ENCODE measurements at places on chromosomes 7 and 10.
A peak's percentile ranks its signal among the peaks of the same experiment; 100 is the strongest.

GRCh38 chr10:28503114-28503513, 29.8 kb upstream of the WAC start:
- peak; percentile 45 for DNase-seq

- DNase-seq = no peak
Measured at GRCh38 chr7:142152076-142152475, 40.6 kb downstream of the MGAM2 start.

- DNase-seq = no peak
Measured at GRCh38 chr10:50398381-50398780, 147.1 kb upstream of the ASAH2 start.

DNA sequence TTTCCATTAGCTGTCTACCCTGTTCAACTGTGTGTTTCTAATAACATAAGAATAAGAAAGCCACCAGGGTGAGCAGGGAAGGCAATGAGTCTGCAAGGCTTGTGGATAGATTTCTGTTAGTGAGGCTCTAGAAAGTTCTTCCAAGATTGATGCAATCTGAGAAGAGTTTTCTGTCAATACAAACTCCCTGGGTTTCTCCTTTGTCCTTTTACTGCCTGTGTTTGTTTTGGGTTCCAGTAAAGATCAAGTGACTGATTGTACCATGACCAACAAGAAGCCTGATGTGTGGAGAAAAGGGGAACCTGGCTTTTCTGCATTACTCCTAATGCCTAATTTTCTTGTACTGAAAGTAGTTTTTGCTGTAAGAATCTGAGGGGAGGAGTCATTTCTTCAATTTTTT, 139.9 kb downstream of the CFTR start:
- DNase-seq = no peak

DNA sequence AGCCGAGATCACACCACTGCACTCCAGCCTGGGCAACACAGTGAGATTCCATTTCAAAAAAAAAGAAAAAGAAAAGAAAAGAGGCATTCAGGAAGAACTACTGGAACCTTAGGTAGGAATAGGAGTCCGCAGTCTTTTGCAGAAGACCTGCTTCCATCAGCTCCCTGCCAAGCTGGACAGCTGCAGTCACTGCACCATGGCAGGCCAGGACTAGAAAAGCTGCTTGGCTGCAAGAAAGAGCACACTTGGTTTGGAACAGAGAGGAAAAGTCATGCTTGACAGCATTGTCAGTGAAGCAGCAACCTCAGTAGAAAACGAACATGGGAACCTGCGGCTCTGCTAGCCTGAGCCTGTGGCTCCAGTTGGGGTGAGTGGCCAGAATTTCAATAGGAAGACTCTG, 104.3 kb downstream of the MARCHF5 start:
- peak; percentile 21 for DNase-seq

DNA sequence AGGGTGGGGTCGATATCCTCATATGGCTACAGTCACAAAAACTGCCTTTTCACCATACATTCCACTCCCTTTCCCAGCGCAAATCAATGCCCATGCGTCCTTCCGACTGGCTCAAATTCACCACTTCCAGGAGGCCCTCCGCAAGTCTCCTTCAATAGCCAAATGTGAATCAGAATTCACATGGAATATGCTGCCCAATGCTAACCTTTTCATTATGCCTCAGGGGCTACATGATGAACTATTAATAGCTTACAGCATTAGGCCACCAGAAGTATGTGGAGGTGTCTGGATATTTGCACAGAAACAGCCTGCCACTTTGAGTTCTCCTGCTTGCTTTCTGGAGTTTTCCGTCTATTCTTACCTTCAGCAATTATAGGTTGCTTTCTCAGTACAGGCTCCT, 27.7 kb downstream of the RGS10 start:
- DNase-seq = no peak

GRCh38 chr7:103346396-103346795, 1.0 kb upstream of the PSMC2 start:
- no peak for DNase-seq

DNA sequence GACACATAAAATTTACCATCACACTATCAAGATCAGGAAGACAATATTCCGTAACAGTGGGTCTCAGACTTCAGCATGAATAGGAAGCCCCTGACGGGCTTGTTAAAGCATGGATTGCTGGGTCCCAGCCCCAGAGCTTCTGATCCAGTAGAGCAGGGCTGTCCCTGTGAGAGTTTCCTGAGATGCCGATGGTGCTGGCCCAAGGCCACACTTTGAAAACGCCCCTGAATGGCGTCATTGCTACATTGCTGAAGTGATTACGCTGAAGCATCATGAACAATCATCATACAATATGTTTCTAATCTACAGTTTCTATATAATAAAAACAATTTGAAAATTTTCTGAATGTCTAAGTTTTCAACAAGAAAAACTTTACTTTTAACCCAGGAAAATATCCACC, 38.0 kb upstream of the TMEM72 start:
- DNase-seq = no peak

DNA sequence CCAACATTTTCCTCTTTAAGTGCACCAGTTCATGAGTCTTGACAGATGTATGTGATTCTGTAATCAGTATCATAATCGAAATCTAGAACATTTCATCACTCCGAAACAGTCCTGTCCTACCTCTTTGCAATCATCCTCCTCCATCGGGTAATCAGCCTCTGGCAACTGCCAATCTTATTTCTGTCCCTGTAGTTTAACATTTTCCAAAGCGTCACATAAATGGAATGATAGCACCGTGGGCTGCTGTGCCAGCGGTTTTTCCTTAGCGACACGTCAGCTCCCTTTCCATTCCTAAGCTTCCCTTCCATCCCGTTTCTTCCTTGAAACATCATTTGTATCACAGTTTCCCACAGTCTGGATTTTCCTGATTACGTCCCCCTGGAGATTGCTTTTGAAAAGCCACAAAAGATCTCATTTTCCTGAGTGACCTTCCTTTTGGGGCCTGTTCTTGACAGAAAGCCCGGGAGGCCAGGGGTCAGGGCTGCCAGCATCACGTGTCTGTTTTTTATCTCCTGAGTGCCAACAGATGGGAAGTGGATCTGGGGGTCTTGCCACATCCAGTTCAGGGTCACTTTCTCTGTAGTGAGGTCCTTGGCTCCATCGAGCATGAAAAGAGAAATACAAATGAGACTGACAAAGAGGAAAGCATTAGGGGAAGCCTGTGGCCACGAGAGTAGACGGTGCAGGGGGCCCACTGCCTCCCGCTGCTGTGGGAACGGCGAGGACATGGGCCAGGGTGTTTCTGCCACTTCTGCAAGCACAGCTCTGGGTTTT, 31.6 kb downstream of the TMEM120A start:
- peak; percentile 63 for DNase-seq

GRCh38 chr7:158827411-158828132, 1.7 kb downstream of the ESYT2 start:
- no peak for DNase-seq

- no peak for DNase-seq
Measured at GRCh38 chr10:123318516-123318915, 164.3 kb downstream of the BUB3 start.

GRCh38 chr10:45249978-45250693, 65.3 kb downstream of the OR13A1 start:
- no peak for DNase-seq

DNA sequence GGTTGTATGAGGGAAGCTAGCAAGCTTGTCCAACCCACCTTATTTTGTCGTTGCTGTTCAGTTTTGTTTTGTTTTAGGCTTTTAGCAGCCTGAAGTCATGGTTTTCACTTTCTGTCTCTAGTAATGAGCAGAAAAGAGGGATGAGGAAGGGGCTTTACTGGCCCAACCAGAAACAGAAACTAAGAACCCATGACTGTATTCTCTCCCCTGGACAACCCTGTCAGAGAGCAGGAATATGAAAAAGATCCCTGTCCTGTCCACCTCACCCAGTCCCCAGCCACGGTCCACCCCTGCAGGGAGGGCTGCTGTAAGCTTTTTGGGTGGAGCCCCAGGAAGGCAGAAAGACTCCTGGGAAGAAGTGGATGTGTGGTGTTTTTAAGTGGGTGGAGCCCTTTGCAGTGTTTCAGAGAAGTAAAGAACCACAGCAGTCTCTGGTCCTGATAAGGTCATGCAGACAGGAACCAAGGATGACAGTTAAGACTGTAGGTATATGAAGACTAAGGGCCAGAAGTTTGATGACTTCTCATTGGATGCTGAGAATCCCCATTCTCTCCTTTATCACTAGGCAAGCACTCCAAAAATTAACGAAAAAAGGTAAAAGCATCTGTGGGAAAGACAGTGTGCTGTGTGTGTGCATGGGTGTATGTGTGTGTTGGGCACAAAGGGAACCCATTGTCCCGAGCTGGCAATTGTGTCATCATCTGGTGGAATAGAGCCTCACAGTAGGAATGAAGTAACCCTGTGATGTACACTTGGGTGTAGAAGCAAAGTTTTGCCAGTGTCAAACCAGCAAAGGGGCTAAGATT, 13.8 kb downstream of the MRPL32 start:
- DNase-seq = no peak

DNA sequence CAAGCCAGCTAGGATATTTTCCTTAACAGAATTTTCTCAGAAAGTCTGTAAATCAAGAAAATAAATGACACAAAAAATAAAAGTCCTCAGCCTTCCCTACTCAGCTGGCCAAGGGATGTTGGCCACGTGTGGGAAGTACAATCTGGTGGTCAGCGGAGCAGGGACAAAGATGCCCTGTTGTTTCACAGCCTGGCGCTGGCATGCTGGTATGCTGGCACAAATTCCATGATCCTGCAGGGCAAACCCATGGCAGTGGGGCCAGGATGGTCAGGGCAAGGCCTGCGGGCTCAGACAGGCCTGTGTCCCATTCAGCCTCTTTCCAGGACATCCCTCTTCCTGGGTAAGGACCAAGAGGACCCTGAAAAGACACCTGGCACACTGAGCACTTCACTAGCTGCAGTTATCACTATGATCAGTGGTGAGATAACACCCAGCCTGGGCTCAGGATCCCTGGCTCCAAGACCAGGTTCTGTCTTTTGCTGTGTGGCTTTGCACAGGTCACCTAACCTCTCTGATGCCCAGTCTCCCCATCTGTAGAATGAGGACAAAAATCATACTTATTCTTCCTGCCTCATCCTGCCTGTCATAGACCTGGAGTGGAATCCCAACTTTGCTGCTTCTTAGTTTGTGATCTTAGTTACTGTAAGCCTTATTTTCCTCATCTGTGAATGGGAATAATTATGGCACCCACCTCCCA, 10.8 kb upstream of the HSPA12A start:
- DNase-seq = no peak

GRCh38 chr7:114530057-114530611, 115.5 kb downstream of the FOXP2 start:
- DNase-seq = no peak

DNA sequence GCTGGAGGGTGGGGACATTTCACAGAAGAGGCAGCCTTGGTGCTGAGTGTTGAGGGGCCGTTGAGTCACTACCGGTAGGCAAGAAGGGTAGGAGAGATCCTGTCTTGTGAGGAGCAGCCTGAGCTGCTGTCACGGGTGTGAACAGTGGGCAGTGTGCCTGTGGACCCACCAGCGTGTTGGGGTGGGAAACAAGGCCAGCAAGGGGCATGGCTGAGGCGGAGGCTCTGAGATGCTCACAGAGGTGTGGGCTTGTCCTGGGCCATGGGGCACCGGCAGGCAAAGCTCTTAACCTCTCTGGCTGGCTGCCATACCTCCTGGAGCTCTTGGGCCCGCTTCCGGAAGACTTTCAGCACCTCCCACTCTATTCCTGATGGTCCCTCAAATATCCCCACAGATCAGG, 33.6 kb upstream of the SMARCD3 start:
- no peak for DNase-seq

DNA sequence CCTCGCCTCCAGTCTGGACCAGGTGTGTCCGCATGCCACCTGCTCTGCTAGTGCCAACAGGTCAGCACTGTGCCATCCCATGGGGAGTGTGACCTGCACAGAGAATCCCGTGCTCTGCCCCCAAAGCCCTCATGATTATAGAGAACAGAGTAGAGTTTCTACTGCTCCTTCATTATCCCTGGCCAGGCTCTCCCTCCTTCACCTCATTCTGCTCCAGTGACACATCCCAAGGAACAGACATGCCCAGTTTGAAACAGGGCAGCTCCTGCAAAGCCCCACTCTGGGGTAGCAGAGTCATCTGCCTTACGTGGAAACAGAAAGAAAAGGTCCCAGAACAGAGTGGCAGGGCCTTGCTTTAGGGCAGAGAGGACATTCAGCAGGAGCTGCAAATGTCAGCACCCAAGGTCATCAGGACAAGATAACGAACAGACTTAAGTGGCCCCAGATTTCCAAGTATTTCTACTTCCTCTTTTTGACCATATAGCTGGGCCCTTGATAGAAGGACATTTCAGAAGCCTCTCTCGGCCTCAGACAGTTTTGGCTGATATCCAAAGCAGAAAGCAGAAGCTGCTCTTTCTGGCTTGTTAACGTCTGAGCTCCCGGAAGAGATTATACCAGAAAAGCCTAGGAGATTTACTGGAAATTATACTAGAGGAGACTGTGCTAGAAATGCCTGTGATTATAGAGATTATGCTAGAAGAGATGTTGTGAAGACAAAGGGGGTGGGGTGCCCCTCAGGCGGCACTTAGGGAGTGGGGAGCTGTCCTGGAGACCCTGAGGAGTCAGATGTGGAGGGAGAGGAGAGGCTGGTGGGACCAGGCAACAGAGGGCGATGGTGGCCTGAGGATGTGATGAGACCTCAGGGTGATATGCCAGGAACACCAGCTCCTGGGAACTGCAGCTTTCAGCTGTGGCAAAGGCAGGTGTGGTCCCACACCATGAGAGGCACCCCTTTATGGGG, 12.6 kb downstream of the TMEM176B start:
- DNase-seq = peak; percentile 54

DNA sequence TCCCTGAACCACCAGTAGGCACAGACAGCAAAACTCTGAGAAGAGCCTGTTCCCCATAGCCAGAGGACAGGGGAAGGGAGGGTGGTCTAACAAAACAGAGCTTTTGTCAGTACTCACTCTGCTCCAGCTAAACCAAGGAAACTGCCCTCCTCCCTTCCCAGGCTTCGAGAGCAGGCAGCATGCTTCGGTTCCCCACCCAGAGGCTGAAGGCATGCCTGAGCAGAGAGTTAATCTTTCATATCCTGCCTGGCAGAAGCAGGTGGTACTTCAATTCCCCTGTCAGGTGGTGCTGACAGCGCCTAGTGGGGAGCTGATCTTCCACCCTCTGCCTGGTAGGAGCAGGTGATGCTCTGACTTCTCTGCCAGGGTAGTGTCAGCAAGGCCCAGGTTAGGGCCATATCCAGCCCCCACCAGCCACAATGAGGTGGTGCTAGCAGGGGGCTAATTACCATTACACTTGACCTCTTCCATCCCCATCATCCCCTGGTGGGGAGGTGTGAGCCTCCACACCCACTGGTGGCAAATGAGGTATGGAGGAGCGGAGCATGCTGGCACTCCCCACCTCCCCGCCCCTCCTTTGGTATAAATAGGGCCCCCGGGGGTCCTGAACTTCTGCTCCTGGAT, 35.1 kb downstream of the SDK1 start:
- no peak for DNase-seq

DNA sequence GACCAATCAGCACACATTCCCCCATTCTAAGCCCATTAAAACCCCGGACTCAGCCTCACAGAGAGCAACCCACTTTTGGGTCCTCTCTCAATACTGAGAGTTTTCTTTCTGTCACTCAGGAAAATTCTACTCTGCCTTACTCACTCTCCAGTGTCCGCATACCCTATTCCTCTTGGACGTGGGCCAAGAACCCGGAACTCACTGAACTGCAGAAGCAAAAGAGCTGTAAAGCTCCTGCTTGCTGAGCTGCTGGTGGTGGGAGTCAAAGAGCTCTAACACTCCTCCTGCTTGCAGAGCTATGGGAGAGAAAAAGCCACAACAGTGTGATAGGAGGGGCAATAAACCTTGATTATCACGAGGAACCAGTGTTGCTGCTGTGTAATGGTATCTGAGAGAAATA, 386.9 kb downstream of the POM121L12 start:
- DNase-seq = no peak

Data from femur (tissue), 1 donor.